ENCODE measurements at places on chromosomes 7 and 10. TPM values are rescaled to one million over a fixed set of nuclear protein-coding genes. Genes with fewer than 3 reads are reported as not detected.
A peak's percentile ranks its signal among the peaks of the same experiment; 100 is the strongest.

GRCh38 chr7:118129041-118129795 is 54.7 kb upstream of the LSM8 start:
- no peaks in the 10 kb centered on the region for H3K27me3 ChIP-seq
- DNase-seq: no peak
- H3K36me3 ChIP-seq: no peaks in the 10 kb centered on the region
- no peaks in the 10 kb centered on the region for H3K4me1 ChIP-seq
- H3K4me3 ChIP-seq: no peak overlapping the region
- H3K27ac ChIP-seq: no peak overlapping the region

- peaks cover 6% of the 10 kb centered on the region for H3K4me1 ChIP-seq
- H3K27ac ChIP-seq: no peak overlapping the region
- DNase-seq: no peak
These were observed 13.1 kb upstream of the PDK4 start for GRCh38 chr7:95609277-95609971.

DNA sequence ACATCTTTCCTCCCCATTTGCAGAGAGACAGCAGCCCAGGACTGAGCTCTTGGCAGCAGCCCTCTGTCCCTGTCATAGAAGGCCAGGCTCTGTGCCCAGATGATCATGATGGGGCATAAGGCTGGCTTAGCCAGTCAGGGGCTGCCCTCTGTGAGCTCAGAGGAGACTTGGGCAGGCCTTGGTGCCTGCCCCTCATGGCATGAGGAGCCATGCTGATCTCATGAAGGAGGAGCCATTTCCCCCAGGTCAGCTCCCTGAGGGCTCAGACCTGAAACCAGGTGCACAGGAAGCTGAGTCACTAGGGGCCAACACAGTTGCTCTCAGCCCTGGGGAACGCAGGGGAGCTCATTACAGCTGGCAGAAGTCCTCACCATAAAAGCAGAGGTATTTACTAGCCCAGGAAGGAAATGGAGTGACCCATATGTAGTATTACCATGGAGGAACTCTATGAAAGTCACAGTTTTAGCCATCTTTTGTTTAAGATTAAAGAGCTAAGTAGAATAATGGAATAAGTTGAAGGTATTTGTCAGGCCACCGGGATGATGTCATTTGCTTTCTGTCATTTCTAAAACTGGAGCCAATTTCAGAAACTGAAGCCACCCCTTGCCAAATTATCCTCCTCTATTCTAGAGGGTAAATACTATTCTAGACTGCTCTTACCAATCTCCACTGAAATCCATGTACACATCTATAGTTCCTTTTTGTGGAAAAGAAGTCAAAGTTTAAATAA is 362.4 kb upstream of the ZNF32 start:
- no peaks in the 10 kb centered on the region for H3K4me1 ChIP-seq
- no peak overlapping the region for H3K27ac ChIP-seq
- DNase-seq: no peak
- H3K27me3 ChIP-seq: no peaks in the 10 kb centered on the region
- H3K4me3 ChIP-seq: no peak overlapping the region

DNA sequence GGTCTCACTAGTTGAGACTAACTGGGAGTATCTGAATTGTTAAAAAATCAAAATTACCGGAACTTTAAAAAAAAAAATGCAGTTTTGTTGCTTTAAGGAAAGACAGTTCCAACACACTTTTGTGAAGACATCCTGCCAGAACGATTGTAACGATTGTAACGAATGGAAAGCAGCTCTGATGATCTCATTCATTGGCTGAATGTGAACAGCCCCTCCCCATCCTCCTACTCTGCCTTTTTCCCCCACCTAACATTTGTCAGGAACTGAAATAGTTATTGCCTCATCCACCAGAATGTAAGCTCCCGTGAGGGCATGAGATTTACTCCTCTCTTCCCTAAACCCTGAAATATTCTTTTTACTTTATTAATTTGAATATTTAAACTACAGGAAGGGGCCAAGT is 23.1 kb upstream of the ZC3HAV1L start:
- no peaks in the 10 kb centered on the region for H3K4me1 ChIP-seq
- no peaks in the 10 kb centered on the region for H3K36me3 ChIP-seq
- DNase-seq: no peak
- H3K4me3 ChIP-seq: no peak overlapping the region
- H3K27ac ChIP-seq: no peak overlapping the region

DNA sequence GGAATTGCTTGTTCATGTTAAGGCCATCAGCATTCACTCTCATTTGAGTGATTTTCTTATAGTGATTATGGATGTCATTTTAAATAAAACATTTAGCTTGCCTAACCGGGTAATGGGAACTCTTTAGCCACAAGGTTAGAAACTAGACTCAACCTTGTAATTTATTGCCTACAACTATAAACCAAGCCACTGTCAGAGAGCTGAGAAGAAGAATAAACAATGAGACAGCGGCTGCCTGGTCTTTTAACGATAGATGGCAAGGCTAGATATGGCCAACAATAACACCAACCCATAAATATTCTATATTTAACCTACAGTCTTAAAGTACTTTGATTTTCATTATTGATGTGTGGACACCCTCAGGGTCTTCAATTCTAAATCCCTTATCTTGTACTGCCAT is 27.8 kb upstream of the INHBA start:
- no peaks in the 10 kb centered on the region for H3K36me3 ChIP-seq
- H3K4me1 ChIP-seq: peaks cover 6% of the 10 kb centered on the region
- no peaks in the 10 kb centered on the region for H3K27me3 ChIP-seq
- no peak overlapping the region for H3K27ac ChIP-seq
- H3K4me3 ChIP-seq: no peak overlapping the region

DNA sequence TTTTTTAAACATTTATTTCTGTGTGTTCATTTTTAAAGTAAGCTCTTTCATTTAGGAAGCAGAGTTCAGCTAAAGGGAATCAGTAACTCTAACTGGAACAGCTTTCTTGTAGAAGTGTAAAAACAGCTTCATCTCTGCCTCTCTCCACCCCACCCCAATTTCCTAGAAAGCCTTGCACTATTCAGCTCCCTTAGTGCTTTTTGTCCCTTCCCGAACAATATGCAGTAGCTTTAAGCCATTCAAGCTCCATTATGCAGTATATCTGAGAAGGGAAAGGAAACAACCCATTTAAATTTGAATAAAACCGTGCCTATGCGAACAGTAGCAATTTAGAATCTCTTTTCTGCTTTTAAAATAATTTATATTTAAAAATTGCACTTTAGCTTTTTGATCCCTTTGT is 134.5 kb downstream of the TRIL start:
- peak; percentile 33 for DNase-seq
- H3K36me3 ChIP-seq: no peaks in the 10 kb centered on the region
- H3K27me3 ChIP-seq: no peaks in the 10 kb centered on the region
- H3K27ac ChIP-seq: no peak overlapping the region

GRCh38 chr7:77771901-77772300 is 26.3 kb downstream of the TMEM60 start:
- H3K36me3 ChIP-seq: no peaks in the 10 kb centered on the region
- no peak overlapping the region for H3K27ac ChIP-seq
- DNase-seq: no peak
- no peak overlapping the region for H3K4me3 ChIP-seq
- no peaks in the 10 kb centered on the region for H3K27me3 ChIP-seq

DNA sequence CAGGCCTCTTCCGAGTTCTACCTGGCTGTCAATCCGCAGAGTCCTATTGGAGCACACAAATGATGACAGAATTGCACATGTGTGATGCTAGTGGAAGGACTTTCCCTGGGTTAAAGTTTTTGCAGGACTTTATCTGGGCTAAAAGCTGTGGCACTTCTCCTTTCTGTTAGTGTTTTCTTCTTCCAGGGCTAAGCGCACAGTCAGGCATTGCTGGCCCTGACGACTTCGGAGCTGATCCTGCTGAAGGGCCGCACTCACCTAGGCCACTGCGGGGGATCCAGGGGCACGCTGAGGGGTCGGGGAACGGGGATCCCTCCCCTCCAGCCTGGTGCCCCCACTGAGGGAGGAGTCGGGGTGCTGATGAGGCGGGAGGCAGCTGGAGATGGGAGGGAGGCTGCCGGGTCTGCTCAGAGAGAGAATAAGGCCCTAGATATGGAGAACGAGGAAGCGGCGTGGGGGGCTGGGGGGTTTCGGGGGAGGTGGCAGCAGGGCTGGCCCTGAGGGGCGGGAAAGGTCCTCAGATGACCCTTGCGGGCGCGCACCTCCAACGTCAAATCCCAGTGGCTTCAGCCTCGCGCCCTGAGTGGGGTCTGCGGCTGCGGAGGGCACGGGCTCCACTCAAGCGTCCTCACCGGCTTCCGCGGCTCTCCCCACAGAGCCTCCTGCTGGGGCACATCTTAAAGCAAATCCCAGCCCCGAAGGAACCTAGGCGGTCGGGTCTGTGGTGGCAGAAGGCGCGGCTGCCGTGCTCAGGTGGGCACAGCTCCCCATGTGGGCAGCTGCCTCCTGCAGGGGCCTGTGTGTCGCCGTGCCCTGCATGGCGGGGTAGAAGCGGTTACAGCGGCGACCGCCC is 30.9 kb downstream of the AGR3 start:
- H3K36me3 ChIP-seq: no peaks in the 10 kb centered on the region
- H3K27me3 ChIP-seq: no peaks in the 10 kb centered on the region
- no peak for DNase-seq
- H3K4me3 ChIP-seq: no peak overlapping the region

GNAI1 gene
- 91.3 TPM for total RNA-seq

ITGB8 gene
- 5.3 TPM for total RNA-seq

Measured in neural progenitor cell (in vitro differentiated cells).